ENCODE measurements at places on chromosomes 2 and 18.

- DNase-seq: no peak
Observed at GRCh38 chr2:240297256-240298116, 138.0 kb upstream of the GPC1 start.

DNA sequence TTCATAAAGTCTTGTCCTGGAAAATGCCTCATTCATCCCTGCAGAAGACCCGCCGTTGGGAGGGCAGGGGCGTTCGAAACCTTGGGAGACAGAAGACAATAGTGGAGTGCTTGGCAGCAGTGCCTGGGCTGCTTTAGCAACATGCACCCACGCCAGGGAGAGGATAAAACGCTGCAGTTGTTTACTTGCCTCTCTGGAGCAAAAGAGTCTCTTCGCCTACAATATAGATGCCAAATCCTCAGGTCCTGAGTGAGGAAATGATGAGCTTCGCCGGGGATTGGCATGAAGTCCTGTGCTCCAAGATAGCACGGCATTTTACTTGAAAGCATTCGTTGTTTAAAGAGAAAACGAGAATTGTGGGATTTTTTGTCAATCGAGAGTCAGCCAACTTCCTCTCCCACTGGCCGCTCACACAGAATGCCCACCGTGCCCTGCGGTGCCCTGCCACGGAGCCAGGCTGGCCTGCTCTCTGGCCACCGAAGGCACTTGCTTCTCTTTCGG, 152.5 kb upstream of the POU3F3 start:
- DNase-seq: no peak

DNA sequence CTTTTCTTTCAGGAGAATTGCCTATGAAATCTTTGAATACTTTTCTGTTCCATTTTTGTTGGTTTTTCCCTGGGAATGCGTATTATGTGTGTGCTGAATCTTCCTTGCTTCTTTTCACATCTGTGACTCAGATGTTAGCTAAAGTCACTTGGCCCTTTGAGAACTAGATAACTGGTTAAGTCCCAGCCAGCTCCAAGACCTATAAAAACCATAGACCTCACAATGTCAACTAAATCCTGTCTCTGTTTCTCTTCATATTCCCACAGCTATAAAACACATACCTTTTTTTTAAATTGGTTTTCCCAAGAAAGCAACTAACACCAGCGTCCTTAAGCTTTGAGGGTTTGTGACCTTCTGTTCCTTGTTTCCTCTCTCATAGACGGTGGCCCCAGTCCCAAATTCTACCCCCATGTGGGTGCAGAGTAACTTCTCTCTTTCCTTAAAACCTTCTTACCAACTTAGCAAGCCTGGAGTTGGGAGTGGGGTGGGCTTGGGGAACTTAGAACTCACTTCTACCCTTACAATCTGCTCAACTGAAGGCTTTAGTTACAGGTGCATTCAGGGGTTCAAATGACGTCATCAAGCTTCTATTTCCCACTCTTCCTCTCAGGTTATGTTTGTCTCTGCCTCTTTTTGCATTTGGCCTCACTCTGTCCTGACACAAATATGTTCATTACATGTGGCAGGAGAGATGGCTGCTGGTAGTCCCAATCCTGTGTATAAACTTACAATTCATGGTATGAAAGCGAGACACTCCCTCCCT, 58.1 kb upstream of the TGIF1 start:
- no peak for DNase-seq

DNA sequence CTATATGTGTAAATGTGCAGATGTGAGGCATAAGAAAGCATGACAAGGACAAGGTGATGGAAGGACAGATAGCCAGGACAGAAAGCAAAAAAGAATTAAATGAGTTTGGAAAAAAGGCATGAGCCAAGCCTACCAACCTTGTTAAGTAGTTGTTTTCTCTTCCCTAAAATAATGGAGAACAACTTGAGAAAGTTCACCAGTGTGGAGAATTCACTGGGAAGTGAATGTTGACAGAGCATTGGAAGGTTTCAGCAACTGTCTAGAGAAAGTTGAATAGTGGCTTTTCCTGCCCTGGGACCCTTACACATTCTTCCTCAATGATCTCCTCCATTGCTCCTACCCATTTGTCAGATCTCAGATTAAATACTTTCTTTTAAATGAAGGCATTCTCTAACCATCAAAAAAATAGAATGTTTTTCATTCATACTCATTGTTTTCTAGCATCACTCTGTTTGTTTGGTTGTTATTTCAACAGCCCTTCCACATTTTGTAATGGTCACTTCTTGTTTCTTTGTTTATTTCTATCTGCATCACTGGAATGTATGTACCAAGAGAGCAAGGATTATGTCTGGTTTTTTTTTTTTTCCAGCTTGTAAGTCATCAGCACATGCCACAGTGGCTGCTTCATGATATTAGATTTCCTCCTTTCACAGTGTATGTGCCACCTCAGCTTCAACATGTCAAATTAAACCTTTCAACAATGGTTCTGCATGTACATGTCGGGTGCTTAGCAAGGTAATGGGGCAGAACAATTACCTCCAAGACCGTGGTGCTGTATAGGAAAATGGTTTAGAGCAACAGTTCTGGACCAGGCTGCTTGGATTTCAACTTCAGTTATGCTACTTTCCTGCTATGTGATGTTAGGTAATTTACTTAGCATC, 586.0 kb upstream of the VRK2 start:
- DNase-seq: no peak

DNA sequence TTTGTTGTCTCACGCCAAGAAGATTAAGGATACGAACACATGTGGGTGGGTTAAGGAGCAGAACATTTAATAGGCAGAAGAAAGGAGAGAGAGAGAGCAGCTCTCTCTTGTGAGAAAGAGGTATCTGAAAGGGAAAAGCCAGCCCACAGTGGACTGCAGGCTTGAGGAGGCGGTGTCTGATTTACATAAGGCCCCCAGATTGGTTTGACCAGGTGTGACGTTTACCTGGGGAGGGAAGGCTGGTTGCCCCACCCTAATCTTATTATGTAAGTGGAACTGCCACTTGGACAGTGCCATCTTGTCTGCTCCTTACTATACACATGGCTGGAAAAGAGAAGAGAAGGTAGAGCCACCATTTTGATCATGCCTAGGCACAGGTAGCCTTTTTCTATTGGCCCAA, 189.2 kb downstream of the NCK2 start:
- DNase-seq: no peak

- DNase-seq: no peak
Observed at GRCh38 chr2:153291718-153292117, 186.8 kb downstream of the RPRM start.
